AG20443 (cell line): ENCODE measurements at places on chromosomes 2 and 18.

GRCh38 chr2:196821195-196821594 lies 12.0 kb upstream of the C2orf66 start:
- peak; percentile 29 for DNase-seq

- DNase-seq = peak; percentile 62
Measured at GRCh38 chr18:3015204-3015592, 2.3 kb upstream of the LPIN2 start.

DNA sequence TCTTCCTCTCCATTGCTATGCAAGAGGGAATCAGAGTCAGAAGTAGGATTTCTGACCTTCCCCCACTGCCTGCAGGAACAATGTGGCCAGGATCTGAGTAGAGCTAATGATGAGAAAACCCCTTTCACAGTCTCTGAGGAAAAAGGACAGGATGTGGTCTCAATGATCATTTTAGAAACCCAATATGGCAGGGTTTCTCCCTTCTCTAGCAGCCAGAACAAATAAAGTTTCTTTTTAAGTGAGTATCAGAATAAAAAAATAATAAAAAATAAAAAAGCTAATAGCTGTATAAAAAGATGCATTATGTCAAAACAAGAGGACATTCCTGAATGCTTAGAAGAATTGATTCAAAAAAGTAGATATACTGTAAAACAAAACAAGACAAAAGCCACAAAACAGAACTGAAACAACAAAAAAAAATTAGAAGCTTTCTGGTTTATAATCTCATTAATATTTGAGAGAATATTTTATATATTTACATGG lies 1124.9 kb upstream of the ZEB2 start:
- no peak for DNase-seq

DNA sequence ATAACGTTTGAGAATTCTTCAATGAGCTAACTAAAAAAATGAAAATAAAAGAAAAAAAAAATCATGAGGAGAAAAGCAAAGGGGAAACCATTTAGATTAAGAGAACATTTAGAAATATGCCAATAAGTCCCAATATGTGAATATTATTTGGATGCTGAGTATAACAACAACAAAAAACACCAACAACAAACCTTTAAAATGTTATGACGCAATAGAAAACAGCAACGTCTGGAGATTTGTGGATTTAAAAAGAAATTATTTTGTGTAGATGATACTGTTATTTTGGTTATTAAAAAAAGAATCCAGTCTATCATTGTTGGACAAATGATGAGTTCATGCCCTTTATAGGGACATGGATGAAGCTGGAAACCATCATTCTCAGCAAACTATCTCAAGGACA lies 417.2 kb downstream of the LRRTM4 start:
- no peak for DNase-seq

DNA sequence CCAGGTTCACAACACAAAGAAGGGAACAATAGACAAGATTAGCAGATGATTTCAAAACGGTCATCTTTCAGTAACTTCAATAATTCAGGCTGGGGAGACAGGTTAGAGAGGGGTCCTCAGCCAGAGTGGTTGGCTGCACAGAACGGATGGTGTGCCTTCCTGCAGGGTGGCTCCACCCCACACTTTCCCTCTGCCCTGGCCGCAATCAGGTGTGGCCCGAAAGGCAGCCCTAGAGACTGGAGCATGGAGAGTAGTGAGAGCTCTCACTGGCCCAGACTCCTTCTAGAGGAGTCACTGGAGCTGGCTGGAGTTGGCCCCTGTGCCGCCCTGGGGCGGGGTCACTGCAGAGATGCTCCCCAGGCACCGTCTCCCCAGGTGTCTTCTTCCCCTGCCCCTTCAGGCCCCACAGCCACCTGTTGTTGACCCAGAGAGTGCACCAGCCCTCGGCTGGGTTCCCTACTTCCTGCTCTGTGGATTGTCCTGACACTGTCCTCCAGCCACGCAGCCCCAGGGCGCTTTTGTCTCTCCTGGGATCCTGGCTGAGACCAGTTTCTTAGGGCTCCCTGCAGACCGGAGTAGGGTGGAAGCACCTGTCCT lies 126.8 kb downstream of the PXDN start:
- DNase-seq = no peak

- DNase-seq = no peak
Measured at GRCh38 chr2:147865560-147865959, 20.7 kb downstream of the ACVR2A start.

DNA sequence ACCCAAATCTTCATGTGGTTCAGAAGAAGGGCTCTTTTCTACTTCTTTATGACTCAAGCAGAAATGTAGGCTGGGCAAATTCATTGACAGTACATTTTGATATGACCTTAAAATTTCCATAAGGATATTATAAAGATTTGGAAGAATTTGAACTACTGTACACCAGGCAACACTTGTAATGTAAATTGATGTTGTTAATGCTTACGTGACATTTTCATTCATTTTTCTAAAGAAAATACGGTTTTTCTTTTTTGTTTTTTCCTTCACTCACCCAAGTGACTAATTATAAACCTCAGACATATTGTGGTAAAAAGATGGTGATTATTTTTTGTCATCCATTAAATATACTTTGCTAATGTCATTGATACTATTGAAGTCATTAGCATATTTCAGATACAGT lies 17.4 kb downstream of the AFTPH start:
- no peak for DNase-seq

DNA sequence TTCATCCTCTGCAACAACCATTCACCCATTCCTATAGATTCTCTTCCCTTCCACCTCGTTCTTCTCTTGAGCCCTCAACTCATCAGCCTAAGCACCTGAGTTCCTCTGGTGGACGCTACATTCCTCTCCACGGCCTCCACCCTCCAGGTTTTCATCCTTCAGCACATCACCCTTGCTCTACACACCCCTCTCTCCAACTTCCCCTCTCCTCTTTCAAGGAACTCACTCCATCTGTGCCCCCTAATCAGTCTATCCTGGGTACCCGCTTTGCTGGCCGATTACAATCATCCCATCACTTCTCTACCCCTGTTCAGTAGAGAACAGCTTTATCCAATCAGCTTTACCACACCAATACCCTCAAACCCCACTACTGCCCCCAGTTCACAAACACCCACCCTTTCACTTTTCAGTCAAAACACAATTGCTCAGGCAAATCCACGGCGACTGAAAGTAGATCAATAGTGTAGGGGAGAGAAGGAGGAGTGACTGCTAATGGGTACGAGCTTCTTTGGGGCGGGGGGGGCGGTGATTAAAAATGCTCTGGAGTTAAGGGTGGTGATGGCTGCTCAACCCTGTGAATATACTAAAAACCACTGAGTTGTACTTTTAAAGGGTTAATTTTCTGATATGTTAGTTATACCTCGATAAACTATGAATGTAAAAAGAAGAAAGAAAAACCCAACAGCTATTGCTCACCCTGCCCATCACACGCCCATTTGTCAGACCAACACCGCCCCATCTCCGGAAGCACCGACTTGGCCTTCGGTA lies 857 bp downstream of the DYM start:
- no peak for DNase-seq

DNA sequence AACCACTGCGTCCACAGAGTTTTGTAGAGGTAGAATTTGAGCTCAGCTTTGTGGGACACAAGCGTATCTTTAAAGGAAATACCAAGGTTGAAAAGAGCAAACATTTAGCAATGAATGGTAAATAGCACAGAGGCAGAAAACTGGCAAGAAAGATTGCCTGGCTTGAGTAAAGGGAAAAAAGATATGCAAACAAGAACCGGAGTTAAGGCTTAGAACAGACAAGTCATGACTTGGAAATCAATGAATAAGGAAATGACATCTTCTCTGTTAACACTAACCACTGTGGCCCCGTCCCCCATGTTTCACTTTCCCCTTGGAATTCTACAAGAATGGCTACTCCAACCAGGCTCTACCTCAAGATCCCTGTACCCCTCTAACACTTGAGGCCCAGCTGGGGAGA lies 3.8 kb downstream of the STAM2 start:
- no peak for DNase-seq

GRCh38 chr2:232835687-232836208 lies 34.3 kb upstream of the SNORC start:
- no peak for DNase-seq

DNA sequence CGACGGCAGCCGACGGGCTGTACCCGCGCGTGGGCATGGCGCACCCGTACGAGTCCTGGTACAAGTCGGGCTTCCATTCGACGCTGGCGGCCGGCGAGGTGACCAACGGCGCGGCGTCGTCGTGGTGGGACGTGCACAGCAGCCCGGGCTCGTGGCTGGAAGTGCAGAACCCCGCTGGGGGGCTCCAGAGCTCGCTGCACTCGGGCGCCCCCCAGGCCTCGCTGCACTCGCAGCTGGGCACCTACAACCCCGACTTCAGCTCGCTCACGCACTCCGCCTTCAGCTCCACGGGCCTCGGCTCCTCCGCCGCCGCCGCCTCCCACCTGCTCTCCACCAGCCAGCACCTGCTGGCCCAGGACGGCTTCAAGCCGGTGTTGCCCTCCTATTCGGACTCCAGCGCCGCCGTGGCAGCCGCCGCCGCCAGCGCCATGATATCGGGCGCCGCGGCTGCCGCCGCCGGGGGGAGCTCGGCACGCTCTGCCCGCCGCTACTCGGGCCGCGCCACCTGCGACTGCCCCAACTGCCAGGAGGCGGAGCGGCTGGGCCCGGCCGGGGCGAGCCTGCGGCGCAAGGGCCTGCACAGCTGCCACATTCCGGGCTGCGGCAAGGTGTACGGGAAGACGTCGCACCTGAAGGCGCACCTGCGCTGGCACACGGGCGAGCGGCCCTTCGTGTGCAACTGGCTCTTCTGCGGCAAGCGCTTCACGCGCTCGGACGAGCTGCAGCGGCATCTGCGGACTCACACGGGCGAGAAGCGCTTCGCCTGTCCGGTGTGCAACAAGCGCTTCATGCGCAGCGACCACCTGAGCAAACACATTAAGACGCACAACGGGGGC lies 2.0 kb downstream of the SP9 start:
- peak; percentile 45 for DNase-seq

DNA sequence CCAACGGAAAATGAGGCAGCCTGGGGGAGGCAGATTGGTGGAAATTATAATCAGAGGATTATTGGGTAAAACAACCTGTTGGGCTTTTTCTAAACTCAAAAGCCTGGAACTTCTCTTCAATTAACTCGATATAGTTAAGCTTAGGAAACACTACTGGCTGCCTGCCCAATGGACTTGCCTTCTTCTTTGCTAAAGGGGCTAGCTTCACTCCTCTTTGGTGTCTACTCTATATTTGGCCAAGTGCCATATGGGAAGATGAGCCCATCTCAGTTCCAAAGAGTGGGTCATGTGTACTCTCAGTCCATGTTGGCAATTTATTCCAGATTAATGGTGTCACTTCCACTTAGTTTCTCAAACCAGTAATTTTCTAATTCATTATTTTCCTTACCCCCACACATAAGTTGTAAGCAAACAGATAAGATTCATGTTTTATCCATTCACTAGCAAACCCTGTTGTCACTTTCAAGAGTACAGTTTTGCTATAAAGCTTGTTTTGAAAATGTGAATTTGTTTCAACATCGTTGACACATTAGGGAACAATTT lies 34.3 kb downstream of the DARS1 start:
- no peak for DNase-seq

- DNase-seq = peak; percentile 48
Measured at GRCh38 chr2:202115479-202115971, 42.5 kb downstream of the KIAA2012 start.

GRCh38 chr2:231533086-231533776 lies 3.0 kb upstream of the NMUR1 start:
- no peak for DNase-seq

- DNase-seq = no peak
Measured at GRCh38 chr18:27604583-27604982, 419.5 kb upstream of the CHST9 start.

- no peak for DNase-seq
Measured at GRCh38 chr2:129619471-129619870, 360.0 kb upstream of the RAB6C start.

GRCh38 chr18:79337620-79338019 lies 58.1 kb upstream of the NFATC1 start:
- DNase-seq = no peak

GRCh38 chr18:75344161-75344560 lies 83.3 kb downstream of the SMIM21 start:
- no peak for DNase-seq

GRCh38 chr2:38187541-38188011 lies 111.6 kb upstream of the CYP1B1 start:
- DNase-seq = peak; percentile 82

GRCh38 chr2:21837168-21837960 lies 713.6 kb downstream of the TDRD15 start:
- no peak for DNase-seq

DNA sequence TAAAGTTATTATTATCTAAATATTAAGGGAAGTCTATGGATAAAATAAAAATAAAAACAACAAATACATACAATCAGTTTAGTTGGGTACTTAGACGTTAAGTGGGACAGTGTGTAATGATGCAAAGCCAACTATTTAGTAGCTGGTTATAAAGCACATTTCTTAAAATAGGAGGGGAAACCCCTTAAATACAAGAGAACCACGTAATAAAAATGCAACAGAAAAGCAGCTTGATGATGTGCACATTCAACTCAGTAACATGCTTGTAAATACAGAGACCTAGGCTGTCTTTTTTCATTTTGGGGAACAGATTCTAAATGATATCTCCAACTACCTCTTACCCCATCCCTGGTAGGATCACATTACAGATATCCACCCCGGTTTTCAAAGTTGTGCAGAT lies 134.3 kb upstream of the AQP4 start:
- no peak for DNase-seq

- DNase-seq = no peak
Measured at GRCh38 chr2:46163098-46163430, 134.1 kb upstream of the EPAS1 start.

DNA sequence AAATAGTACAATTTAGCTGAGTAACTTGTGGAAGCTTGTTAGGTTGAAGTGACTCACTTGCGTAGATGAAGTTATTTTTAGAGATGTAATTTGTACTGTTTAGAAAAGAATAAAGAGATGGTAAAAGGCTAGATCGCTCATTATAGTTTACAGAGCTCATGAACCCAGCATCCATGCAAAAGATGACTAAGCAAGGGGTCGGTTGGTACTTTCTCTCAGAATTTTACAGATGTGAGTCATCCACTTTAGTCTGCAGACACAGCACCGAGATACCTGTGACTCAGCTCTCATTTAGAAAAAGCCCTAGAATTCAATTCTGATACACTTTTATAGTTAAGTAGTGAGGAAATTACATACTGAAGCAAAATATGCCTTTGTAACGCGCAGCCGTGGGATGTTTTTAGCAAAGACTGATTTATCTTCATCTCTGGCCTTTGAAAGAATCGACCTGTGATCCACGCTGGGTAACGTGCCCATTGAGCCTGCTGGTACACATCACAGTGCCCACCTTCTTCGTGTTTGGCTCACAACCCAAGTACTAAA lies 116.5 kb upstream of the FOSL2 start:
- peak; percentile 87 for DNase-seq
